Breast epithelium (tissue), 4 donors: ENCODE measurements at places on chromosomes 7 and 10. TPM values are rescaled to one million over a fixed set of nuclear protein-coding genes. Genes with fewer than 3 reads are reported as not detected.

PAPOLB gene
- total RNA-seq = 0.15 TPM

SNX10 gene
- 24.6 TPM for total RNA-seq

CFAP58 gene
- total RNA-seq = 0.98 TPM

CLIP2 gene
- total RNA-seq = 20.3 TPM

PTF1A gene
- not detected for total RNA-seq

WEE2 gene
- total RNA-seq = not detected
